ENCODE measurements at places on chromosomes 3 and 15.

GRCh38 chr3:181915551-181915950 is 203.8 kb downstream of the SOX2 start:
- DNase-seq = no peak

DNA sequence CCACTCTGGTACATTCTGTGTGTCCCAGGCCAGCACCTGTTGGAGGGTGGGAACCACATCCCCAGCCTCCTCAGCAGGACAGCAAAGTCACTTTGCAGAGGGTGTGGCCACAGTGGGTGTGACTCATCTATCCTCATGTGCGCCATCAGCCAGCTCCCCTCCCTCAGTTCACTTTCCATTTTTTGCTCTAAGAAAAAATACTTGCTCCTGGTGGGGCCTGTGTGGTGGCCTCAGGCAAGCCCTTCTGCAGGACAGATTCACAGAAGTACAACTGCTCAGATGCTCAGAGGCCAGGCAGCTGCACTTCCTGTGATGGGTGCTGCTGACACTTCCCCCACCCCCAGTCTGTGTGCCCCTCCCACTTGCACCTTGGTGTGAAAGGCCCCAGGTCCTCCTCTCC is 78.3 kb upstream of the ALDH1L1 start:
- no peak for DNase-seq

- DNase-seq = peak; percentile 52
Observed at GRCh38 chr15:60585743-60586708, 107.1 kb upstream of the ICE2 start.

DNA sequence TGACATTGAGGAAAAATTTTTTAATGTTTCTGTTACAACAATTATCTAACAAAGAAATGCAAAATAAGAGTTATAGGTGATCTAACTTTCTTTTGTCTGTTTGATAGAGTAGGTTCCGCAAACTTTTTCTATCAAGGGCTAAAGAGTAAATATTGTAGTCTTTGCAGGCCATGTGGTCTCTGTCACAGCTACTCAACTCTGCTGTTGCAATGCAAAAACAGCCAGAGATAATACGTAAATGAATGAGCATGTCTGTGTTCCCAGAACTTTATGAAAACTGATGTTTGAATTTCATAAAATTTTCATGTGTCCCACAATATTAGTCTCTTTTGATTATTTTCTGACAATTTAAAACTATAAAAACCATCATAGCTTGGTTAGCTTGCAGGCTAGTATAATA is 73.3 kb downstream of the SLC24A1 start:
- DNase-seq = no peak

DNA sequence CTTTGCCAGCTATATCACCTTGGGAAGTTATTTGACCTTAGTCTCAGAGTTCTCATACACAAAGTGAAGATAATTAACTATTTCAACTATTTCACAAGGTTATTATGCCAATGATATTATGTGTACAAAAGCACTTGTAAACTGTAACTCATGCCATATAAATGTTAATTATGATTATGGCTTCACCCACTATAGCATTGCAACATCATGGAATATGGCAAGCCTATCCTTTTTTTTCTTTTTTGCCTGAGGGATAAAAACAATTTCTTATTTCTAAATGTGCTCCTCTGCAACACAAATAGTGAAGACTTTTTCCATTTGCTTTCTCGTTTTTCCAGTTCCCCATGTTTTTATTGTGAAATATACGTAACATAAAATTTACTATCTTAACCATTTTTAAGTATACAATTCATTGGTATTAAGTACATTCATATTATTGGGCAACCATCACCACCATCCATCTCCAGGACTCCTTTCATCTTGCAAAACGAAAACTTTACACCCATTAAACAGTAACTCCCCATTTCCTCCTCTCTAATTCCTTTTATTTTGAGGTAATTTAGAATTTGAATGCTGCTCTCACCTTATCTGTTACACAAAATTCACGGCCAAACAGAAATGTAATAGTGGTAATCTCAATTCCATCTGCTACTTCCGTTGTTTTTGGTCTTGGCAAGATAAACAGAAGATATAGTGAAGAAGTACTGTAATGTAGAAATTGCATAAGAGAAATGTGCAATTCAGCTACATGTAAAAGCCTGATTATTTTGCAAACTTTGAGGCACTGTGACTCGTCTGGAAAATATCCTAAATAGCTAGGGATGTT is 46.3 kb downstream of the NANOGP8 start:
- DNase-seq = no peak

DNA sequence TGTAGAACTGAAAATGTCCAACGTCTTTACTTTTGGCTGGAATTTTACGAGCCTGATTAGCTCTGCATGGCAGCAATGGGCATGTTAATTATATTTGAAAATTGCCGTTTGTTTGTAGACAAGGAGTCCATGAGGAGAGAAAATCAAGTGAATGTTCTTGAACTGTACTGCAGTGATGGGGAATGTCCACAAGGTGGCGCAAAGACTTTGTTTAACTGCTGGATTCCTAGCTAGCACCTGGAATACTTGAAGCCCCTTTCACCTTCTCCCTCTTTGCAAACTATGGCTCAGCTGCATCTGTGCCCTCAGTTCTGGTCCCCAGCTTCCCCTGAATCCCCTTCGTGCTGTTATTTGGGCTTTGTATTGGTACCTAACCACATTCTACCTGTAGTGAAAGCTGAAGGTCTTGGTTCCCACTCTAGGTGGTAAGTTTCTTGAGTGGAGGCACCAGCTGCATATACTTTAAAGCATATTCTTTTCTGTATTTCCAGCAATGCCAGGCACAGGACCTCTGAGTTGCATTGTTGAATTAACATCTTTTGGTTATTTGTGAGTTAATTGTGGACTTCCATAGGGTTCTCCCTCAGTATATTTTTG is 25.3 kb downstream of the EXOG start:
- DNase-seq = peak; percentile 38

DNA sequence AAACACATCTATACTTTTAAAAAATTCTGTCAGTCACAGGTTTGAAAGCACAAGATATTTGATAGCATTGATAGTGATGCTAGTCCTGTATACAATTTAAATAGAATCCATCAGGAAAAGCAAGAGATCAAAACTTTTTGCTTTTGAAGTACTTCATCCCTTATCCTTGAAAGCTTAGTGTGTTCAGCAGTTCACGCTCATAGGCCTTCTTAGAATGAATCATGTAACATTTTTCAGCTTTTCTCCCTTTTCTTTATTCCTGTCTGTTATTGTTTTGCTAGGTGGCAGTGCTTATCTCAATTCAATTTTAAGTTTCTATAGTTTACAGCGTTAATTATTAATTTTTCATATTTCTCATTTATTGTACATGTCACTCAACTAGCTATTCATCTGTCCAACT is 69.1 kb downstream of the FGF7 start:
- no peak for DNase-seq

DNA sequence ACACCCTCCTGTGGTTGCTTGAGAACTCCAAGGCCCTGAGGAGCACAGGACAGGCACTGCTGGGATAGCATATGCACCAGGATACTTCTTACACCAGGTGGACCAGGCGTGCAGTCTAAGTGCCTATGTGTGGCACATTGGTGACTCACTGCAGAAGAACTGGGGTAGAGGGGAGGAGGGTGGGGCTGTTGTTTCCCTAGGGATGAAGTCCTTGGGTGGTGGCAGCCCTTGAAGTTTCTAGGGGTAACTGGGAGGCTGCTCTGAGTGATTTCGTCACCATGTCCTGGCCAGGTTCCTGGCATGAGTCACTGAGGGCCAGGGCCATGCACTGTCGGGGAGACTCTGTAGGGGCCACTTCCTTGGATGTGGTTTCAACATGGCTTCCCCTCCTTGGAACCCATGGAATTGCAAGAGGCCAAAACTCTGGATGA is 15.9 kb downstream of the MYZAP start:
- no peak for DNase-seq

- peak; percentile 58 for DNase-seq
Observed at GRCh38 chr15:37891766-37892368, 42.6 kb upstream of the TMCO5A start.

DNA sequence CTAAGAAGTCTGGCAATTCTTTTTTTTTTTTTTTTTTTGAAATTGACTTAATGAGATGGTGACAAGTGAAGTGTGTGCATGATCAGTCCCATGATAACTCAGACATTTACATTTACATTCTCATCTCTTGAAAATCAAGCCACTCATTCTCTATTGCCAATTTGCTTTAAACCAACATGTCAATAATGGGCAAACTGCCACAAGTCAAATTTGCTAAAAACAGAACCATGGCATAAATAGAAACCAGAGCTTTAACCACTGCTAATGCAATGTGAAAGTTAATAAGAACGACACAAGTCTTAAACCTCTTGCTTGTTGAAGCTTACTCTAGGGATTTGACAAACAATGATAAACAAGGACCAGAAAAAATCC is 12.0 kb upstream of the COL8A1 start:
- DNase-seq = no peak

DNA sequence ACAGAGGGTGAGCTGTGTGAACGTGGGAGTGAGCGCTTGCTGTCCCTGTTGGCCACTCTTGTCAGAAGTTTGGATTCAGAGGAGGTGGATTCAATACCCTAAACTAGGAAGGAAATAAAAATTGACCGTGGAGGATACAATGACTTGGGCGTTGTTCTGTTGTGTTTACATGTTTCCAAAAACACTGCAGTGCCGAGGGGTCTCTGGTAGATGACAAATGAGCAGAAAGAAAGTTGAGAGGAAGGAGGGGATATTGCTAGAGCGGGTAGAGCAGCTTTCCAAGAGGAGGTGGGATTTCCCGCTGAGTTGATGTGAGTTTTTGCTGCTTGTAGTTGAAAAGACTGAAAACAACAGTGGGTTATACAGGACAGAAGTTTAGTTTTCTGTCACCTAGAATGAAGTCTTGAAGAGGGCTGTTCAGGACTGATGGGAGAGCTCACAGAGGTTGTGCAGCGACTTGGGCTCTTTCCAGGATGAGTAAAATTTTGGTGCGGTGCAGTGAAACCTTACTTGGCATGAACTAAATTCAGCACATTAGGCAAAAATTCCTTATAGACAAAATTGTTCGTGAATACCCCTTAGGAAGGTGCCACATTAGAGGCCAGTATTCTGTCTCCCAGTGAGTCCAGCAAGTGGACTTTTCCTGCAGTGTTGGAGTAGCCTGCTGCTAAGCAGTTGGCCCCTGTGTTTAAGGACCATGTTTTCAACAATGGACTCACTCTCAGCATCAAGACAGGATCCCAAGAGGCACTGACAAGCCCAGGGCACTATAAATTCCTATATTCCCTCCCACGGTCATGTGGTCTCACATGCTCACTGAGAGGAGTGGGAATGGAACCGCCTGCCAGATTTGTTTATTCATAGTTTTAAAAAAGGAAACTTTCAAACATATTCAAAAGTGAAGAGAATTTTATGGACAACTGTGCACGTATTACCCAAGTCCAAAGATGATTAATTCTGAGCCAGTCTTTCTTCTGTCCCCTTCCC is 435.0 kb upstream of the C2CD4B start:
- DNase-seq = no peak

- no peak for DNase-seq
Observed at GRCh38 chr3:41872157-41872556, 89.7 kb downstream of the ULK4 start.

- no peak for DNase-seq
Observed at GRCh38 chr15:41480396-41481140, 13.1 kb upstream of the ITPKA start.

DNA sequence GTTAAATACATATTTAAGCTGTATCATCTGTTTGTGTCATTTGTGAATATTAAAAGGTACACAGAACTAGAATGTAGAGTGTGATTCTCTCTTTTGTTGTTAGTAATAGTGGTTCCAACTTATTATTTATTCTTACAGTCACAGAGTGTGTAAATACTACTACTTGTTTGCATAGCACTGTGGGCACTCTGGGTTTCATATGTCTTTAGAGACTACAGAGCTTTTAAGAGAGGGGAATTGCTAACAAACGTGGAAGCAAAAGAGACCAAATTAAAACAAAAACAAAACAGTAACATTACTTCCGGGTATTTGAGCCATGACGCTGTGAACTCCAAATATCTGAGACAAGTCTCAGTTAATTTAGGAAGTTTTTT is 828.0 kb upstream of the DPPA4 start:
- DNase-seq = no peak

DNA sequence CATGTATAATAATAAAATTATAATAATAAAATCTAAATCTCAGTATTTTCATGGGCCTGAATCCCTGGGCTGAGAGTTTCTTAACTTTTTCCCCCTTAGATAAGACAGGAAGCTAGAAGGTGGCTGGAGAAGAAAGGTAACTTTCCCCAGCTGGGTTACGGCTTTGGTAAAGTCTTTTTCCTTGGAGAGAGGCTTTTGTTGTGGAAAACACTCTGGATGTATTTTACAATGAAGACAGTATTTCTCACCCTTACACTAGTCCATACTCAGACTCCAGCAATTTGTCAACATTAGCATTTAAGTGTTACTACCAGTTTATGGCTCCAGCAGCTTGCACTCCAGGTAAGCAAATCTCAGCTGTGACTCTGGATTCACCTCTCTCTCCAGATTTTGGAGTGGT is 34.9 kb downstream of the APH1B start:
- no peak for DNase-seq

GRCh38 chr3:132788301-132788671 is 66.1 kb upstream of the NPHP3 start:
- DNase-seq = no peak

GRCh38 chr15:39621210-39621609 is 40.3 kb downstream of the THBS1 start:
- peak; percentile 74 for DNase-seq

- DNase-seq = no peak
Observed at GRCh38 chr3:132870541-132870940, 148.3 kb upstream of the NPHP3 start.

GRCh38 chr3:29515451-29515850 is 234.6 kb downstream of the RBMS3 start:
- no peak for DNase-seq

DNA sequence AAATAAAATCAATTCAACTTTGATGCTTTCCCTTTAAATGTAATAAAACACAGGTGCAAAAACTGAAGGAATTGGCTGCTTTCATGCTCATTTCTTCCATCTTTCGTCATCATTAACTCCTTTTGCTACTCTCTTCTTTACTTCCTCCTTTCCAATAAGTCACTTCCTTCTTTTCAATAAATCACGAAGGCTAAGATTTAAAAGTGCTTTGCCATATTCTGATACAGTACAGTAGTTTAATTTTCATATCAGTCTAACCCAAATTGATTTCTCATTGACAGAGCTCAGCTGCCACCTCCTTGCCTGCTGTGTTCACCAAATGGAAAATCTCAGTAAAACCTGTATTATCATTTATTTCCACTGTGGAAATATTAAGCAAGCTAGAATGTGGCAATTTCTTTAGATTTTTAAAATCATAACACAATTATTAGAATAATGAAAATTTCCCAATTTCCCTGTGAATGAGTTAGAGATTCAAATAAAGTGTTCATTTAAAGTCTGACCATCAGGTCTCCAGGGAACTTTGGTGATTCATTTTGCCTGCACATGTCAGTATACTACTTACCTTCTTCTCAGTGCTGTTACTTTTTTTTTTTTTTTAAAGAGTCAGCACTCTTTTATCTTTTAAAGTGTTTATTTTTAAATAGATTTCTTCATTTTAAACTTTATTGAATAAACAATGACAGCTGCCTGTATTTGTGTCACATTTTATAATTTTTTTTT is 41.6 kb downstream of the NANOGP8 start:
- DNase-seq = no peak

GRCh38 chr15:73424506-73424905 is 18.5 kb upstream of the REC114 start:
- DNase-seq = no peak

- peak; percentile 61 for DNase-seq
Observed at GRCh38 chr15:68818066-68818768, 2.5 kb downstream of the ANP32A start.

- DNase-seq = no peak
Observed at GRCh38 chr15:49063402-49064280, 17.4 kb upstream of the SECISBP2L start.

All from NCI-H1694 treated with DMSO at 0.1 percent for 48 hours (cell line).